ENCODE measurements at places on chromosomes 5 and 9.

GRCh38 chr5:5105531-5105930 is 34.6 kb upstream of the ADAMTS16 start:
- no peak for DNase-seq

DNA sequence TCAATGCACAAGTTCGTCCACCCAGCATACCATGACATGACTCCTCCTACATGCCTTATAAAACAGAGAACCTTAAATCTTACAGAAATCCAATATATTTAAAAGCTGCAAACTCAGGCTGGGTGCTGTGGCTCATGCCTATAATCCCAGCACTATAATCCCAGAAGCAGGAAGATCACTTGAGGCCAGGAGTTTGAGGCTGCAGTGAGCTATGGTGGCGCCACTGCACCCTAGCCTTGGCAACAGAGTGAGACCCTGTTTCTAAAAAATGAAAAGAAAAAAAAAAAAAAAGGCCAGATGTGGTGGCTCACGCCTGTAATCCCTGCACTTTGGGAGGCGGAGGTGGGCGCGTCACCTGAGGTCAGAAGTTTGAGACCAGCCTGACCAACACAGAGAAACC is 68.7 kb downstream of the MTMR12 start:
- DNase-seq = no peak

DNA sequence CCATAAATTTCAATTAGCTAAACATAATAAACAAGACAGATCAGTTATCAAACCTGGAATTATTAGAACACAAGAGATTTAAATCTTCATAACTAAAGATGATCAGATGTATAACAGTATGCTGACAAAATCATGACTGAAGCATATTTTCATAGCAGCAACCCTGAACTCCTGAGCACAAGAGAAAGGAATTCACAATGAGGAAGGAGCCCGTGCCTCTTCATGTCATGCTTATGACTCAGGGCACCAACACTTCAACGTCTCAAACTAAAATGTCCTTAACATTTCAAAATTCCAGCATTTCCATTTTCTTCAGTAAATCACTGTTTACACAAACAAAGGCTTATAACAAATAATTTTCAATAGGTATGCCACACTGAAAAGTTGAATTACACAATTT is 6.7 kb downstream of the AP3B1 start:
- DNase-seq = no peak

- DNase-seq = no peak
These were observed 49.6 kb downstream of the EFNA5 start for GRCh38 chr5:107621089-107621488.

DNA sequence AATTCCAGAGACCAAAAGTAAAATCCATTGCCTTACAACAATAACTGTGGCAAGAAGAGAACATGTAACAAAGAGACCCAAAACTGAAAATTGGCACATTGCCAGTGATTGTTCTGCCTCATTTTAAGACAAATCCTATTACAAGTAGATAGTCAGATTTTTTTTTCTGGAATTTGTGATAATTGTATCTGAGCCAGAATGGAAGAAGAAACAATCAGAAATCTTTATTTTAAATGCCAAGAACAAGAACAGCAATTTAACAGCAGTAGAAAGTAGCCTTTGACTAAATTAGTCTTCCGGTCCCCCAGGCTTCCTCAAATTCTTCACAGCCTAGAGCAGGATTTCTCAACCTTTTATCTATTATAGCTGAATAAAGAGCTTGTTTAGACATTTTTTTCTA is 106.7 kb upstream of the PTPN3 start:
- DNase-seq = no peak

DNA sequence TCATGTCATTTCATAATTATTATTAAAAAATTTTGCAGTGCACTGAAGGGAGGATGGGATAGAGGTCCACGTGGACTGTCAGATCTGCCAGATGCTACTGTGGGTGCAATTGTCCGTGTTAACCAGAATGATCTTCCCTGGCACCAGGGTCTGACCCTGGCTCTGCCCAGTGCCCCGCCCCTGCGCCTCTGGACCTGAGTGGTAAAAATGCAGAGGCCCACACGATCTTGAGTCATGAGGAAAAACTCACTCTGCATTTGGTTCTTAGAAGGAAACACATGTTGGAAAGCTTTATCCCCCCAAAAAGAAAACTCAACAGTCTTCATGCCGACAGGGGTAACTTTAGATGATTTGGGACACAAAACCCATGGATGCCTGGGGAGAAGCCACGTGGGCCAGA is 20.1 kb upstream of the BARX1 start:
- no peak for DNase-seq

- DNase-seq = no peak
These were observed 6.5 kb downstream of the NTNG2 start for GRCh38 chr9:132168347-132168746.

DNA sequence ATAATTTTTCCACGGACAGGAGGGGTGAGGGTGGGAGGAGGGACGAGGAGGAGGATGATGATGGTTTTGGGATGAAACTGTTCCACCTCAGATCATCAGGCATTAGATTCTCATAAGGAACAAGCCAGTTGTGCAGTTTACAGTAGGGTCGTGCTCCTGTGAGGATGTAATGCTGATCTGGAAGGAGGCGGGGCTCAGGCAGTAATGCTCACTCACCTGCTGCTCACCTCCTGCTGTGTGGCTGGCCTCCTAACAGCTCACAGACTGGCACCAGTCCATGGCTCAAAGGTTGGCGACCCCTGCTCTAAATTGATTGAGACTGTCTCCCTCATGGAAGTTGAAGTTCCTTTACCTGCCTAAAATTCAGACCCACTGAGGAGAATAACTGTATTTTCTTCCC is 33.2 kb downstream of the ANKRA2 start:
- no peak for DNase-seq

DNA sequence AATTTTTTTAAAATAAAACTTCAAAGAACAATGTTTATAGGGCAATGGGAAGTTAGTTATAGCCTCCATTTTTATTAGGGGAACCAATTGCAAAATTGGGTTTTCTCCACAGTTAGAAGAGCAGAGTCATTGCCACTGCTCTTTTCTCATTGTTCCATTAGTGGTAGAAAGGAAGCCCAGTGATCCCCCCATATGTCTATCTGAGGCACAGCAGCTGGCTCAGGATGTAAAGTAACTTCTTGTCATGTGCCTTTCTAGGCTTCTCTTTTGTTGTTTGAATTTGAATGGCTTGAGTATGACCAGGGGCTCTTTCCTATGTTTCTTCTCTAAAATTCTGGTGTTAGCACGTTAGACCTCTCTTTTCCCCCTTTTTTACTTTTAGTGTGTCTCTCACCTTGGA is 61.2 kb downstream of the UBAP1 start:
- DNase-seq = no peak

GRCh38 chr9:135214054-135214640 is 126.7 kb downstream of the OLFM1 start:
- no peak for DNase-seq

DNA sequence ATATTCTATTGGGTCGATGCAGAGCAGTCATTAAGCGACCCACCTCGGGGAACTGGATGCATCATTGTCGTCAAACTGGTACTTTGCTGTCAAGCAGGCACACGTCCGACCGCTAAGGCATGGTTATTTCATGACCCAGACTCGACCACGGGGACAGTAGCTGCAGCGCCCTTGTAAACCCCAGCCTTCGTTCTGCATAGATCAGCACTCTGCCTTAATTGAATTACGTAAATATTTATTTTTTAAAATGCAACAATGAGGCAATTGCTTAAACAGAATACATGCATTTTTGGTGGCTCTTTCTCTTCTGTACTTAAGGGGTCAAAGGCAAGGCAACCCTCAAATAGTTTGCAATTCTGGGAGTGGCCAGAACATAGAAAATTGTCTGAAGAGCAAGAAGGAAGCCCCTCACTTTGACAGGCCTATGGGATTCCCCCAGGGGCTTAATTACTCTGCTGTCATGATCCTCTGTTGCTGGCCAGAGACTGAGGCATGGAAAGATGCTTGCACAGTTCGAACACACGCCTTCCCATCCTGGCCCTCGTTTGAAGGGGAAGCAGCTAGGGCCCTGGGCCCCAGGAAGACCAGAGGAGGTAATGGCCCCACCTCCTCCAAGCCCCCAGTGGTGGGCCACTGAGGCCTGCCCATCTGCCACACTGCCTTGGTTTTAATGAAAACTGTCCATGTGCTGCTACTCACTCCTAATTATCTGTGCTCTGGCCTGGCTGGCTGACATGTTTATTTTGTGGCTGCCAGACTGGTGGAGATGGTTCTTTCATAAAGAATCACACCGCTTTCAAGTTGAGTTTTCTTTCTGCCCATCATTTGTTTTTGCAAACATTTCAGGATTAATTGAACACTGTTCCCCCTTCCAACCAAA is 169.7 kb upstream of the MAST4 start:
- DNase-seq = no peak

DNA sequence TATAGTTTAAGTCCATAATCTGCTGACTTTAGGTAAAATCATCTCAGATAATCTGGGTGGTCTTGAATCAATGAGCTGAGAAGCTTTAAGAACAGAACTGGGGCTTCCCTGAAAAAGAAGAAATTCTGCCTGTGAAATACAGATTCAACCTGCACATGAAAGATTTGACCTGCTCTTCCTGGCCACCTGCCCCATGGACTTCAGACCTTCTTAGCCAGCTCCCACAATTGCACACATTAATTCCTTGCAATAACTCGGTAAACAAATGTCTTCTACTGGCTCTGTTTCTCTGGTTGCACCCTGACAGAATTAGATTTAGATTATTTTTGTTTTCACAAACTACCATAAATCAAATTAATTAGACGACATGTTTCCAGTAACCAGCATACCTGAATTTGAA is 2117.9 kb upstream of the C9orf72 start:
- no peak for DNase-seq

DNA sequence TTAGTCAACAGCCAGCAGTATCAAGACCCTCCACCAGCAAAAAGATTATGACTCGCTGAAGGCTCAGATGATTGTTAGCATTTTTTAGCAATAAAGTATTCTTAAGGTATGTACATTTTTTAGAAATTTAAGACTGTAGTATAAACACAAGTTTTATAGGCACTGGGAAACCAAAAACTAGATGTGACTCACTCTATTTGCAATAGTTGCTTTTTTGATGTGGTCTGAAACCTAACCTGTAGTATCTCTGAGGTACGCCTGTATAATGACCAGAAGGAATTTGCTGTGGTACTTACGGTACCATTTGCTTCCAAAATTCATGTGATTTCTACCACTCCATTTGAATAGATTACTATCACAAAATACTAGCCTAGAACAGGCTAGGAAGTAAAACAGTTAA is 60.8 kb downstream of the WDR41 start:
- DNase-seq = no peak

GRCh38 chr5:178330791-178331404 is 98.3 kb upstream of the PHYKPL start:
- DNase-seq = no peak

DNA sequence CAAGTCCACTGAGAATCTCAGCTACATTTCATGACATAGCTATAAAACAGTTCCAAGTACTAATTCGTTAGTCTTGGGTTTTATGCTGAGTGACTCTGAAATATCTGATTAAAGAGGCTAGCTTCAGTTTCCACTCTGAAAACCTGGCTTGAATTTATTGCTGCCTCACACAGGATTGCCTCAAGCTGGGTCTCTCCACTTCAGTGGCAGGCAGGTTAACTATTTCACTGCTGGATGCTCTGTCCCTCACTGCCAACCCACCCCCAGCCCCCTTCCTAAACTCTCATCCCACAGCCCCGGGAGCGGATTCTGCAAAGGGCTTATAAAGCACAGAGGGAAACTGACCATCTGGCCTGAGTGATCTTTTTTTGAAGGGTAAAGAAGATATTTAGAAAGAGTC is 318.3 kb downstream of the MLLT3 start:
- no peak for DNase-seq

GRCh38 chr5:139468421-139468931 is 2.3 kb upstream of the SMIM33 start:
- DNase-seq = no peak

DNA sequence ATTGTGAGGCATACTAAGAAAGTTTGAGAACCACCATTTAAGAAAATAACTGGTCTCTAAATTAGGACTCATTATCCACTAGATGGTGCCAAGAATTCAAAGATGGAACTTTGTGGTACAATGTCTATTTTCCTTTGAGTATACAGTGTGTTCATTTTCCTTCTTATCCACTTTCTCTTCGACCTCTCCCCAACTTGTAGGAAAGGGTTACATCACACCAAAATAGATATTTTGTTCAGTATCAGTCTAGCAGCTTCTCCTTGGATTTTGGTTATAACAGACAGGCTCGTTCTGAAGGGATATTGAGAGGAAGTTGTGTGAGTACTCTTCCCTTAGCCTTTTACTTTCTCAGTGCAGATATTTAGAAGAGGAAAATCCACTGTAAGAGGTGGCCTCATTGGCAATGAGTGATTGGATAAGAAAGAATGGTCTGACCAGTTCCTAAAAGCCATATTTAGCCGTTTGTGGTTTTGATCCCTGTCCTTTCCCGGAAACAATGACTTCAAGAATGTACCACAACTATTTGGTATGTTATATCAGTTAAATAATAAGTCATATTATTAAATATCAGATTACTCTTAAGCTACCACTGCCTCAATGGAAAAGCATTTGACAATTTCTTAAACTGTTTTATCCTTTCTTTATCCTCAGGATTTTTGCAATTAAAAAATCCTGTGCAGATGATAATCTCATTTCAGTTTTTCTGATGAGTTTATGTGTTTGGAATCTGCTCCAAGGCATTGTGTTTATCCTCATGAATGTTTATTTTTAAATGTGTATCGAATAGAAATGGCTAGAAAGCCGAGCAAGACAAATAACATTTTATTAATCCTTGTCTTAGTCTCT is 69.0 kb upstream of the GRAMD2B start:
- DNase-seq = no peak

- no peak for DNase-seq
These were observed 10.3 kb downstream of the WHRN start for GRCh38 chr9:114494776-114495569.

DNA sequence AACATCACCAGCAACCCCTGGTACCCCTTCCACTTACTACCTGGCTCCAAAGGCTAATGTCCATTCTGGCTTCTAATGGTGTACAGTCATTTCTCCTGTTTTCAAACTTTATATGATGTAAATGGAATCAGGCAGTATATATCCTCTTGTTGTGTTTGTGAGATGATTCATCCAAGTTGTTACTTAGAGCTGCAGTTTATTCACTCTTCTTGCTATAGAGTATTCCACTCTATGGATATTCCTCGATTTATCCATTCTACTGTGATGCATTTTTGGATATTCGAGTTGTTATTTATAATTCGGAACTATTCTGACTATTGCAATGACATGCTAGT is 32.4 kb downstream of the IRF1 start:
- no peak for DNase-seq

GRCh38 chr9:127144670-127145445 is 22.4 kb upstream of the ANGPTL2 start:
- no peak for DNase-seq
